COLO829 (cell line): ENCODE measurements at places on chromosomes 1 and 21.
A peak's percentile ranks its signal among the peaks of the same experiment; 100 is the strongest.

DNA sequence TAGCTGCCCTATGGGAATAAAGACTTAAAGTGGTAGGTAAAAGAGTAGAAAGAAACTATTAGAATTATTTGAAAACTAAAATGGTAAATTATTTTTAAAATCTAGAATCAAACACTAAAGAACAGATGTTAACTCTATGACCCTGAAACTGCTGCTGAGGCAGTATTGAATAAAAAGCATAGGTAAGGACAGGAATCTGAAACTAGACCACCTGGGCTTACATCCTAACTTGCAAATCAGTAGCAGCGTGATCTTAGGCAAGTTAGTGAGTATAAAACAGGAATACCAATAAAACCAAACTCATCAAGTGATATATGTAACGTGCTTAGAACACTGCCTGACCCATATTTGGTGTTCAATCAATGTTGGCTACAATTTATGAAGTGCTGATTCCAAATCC is 257.9 kb downstream of the VAV3 start:
- no peak for DNase-seq

GRCh38 chr1:179728271-179728670 is 14.8 kb upstream of the FAM163A start:
- DNase-seq: no peak

DNA sequence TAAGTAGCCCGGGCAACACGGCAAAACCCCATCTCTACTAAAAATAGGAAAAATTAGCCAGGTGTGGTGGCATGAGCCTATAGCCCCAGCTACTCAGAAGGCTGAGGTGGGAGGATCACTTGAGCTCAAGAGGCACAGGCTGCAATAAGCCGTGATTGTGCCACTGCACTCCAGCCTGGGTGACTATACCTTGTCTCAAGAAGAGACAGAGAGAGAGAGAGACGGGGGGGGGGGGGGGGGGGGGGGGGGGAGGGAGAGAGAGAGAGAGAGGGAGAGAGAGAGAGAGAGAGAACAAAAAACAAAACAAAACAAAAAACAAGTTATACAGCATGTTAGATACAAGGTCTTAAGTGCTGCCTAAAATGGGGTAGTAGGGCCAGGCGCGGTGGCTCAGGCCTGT is 77.8 kb upstream of the ZNF281 start:
- no peak for DNase-seq

GRCh38 chr1:181768930-181769280 is 285.6 kb downstream of the CACNA1E start:
- no peak for DNase-seq

DNA sequence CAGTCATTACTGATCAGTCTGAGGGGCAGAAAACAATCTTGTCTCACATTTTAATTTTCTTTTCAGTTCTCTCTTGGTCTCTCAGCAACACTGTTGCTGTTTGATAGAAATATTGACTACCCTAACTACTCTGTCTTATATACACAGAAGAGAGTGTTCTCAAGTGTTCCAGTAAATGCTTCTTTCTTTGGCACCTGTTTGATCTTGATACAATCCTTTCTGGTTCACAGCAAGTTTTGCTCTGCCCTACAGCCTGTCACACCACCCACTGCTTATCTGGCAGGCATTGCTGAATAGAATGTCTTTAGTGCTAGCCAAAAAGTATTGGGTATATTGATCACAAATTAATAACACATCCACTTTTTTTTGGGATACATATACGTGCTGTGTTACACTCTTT is 75.7 kb upstream of the WLS start:
- no peak for DNase-seq

GRCh38 chr1:47351305-47351704 is 17.7 kb downstream of the CMPK1 start:
- DNase-seq: no peak

- DNase-seq: no peak
Observed at GRCh38 chr1:198161718-198162090, 4.9 kb downstream of the NEK7 start.

- no peak for DNase-seq
Observed at GRCh38 chr1:234616644-234617043, 6.7 kb upstream of the IRF2BP2 start.

DNA sequence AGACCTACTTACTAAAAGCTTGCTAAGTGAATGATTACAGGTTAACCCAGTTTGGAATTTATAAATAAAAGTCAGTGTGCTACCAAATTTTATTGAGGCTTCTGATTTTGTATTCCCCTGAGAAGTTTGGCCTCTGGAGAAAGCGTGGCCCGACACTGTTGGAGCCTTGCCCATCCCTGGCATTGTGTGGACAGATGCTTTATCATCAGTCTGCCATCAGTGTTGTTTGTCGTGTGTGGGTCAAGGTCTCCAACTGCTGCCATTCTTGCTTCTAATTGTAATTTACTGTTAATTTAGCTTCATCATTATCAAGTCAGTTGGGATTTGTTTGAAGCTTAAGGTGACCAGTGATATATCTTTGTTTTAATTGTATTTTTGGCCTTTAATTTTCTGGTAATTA is 62.0 kb upstream of the LPGAT1 start:
- DNase-seq: no peak

- DNase-seq: no peak
Observed at GRCh38 chr1:206082831-206083695, 30.1 kb downstream of the RHEX start.

- no peak for DNase-seq
Observed at GRCh38 chr1:154844297-154844681, 25.8 kb downstream of the KCNN3 start.

- no peak for DNase-seq
Observed at GRCh38 chr1:115239426-115239825, 98.6 kb downstream of the NGF start.

DNA sequence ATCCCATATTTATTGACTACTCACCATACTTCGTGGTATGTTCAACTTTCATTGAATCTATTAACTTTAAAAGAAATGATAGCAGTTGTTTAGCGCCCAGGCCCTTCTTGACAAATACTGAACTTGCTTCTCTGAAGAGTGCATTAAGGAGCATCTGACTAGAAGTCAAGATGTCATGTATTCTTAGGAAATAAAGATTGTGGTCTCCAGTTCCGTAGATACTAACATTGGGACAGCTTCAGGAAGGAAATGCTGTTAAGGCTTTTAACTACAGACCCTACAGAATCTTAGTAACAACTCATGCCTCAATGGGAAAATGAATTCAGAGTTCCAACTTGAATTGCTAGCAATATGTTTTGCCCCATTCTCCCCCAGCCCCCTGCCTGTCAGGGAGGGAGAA is 14.8 kb downstream of the LYST start:
- no peak for DNase-seq

- no peak for DNase-seq
Observed at GRCh38 chr1:86146566-86146965, 10.0 kb downstream of the COL24A1 start.

GRCh38 chr1:203558064-203558760 is 64.3 kb downstream of the OPTC start:
- DNase-seq: peak; percentile 77

- no peak for DNase-seq
Observed at GRCh38 chr1:174775621-174776020, 224.1 kb upstream of the CACYBP start.

DNA sequence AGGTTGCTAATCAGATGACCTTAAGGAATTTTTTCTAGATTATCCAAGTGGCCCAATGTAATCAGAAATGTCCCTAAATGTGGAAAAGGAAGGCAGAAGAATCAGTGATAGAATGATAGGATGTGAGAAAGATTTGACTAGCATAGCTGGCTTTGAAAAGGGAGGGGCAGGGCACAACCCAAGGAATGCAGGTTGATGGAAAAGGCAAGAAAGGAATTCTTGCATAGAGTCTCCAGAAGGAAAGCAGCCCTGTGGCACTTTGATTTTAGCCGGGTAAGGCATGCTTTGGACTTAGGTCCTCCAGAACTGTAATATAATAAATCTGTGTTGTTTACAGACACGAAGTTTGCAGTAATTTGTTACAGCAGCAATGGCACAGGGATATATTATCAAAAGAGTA is 375.7 kb upstream of the B3GALT2 start:
- no peak for DNase-seq

- no peak for DNase-seq
Observed at GRCh38 chr1:212959266-212960220, 9.2 kb downstream of the VASH2 start.

DNA sequence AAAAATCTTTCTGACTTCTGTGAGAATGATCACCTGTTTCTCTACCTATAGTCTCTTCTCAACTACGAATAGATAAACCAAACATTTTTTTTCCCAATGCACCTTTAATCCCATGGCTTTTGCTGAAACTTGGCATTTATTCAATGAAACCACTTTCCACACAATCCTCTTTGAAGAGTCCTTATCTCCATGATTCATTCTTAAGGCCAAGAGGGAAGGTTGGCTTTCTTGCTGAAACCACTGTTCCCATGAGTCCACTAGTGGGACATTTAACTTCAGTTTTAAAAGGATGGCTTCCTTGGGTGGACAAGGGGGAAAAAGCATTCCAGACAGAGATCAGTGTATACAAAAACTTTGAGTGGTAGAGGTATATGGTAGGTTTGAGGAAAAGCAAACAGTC is 73.6 kb downstream of the CRB1 start:
- DNase-seq: no peak

DNA sequence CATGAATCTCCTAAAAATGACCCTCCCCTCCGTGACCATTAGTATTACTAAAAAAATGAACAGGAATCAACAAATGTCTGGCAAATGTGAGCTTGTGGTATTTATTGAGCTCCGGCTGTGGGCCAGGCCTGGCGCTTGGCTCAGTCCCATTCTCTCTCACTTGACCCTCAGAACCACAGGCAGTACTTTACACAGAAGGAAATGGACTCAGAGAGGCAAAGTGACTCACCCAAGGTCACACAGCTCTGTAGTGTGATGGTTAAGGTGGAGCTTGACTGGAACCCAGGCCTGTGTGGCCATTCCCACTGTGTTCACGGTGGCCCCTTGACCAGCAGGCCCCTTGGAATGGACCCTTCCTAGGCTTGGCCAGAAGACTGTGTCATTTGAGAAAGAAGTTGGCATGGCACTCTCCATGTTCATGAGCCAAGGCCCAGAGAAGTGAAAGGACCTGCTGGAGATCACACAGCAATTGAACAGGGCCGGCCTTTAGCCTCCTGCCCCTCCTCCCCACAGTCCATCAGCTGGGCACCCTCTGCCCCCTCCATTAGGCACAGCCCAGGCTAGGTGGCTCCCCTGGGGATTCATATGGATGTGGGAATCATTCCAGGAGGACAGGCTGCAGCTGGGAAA is 32.1 kb downstream of the FAM151A start:
- no peak for DNase-seq

- DNase-seq: no peak
Observed at GRCh38 chr1:156414461-156415064, 45.6 kb downstream of the RHBG start.

DNA sequence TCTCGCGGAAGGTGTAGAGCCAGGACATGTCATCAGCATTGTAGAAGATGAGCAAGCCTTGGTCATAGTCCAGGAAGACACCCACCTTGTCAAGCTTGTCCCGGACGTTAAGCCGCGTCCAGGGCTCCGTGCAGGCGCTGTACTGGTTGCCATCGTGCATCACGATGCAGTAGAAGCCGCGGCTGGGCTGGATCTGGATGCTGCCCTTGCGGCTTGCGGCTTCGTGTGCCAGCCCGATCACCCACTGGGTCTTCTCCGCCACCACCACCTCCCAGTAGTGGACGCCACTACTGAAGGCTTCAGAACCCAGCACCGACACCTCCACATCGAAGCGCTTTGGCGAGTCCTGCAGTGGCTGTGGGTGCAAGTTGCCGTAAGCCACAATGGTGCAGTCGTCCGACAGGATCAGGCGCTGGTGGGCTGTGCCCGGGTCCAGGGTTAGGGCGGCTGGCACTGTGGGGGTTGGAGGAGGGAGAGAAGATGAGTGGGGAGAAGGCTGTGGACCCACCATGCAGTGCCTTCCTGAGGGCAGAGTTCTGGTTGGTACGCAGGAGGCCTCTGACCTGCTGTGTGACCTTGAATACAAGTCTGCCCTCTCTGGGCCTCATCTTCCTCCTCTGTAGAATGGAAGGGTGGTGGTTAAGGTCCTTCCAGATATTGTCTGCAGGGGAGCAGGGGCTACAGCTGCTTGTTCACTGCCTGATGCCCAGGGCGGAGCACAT is 34.4 kb downstream of the TRIM62 start:
- DNase-seq: no peak

- DNase-seq: no peak
Observed at GRCh38 chr1:204575221-204576190, 59.3 kb downstream of the MDM4 start.

DNA sequence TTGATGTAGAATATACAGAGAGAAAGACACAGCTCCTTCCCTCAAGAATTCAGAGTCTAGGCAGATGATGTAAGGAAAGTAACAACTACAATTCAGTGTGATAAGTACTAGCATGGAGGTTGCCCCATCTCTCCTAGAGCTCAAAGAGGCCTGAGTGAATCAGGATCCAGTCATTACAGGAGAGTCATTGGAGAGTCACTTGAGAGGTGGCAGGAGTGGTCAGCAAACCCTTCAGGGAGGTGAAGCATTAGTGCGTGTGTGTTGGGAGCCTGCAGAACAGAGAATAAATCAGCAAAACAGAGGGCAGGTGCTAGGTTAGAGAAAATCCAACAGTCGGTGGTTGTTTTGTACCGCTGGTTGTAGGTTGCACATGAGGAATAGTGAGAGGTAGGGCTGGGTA is 46.1 kb downstream of the GRIK1 start:
- no peak for DNase-seq

- no peak for DNase-seq
Observed at GRCh38 chr21:14239281-14239680, 23.3 kb downstream of the RBM11 start.

DNA sequence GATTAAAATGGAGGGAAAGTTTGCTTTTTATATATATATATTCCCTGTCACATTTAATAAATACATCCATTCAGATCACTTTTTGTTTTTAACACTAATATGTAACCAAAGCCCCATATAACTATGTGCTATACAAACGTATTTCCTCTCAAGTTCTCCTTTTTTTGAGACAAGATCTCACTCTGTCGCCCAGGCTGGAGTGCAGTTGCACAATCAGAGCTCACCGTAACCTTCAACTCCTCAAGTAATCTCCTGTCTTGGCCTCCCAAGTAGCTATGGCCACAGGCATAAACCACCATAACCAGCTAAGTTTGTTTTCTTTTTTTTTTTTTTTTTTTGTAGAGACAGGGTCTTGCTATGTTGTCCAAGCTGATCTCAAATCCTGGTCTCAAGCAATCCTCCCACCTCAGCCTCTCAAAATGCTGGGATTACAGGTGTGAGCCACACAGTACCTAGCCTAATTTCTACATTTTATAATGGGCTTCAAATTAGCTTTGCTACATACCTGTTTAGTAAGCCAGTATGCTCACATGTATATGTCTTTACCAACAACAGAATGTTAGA is 120.0 kb downstream of the TGFBR3 start:
- DNase-seq: no peak

DNA sequence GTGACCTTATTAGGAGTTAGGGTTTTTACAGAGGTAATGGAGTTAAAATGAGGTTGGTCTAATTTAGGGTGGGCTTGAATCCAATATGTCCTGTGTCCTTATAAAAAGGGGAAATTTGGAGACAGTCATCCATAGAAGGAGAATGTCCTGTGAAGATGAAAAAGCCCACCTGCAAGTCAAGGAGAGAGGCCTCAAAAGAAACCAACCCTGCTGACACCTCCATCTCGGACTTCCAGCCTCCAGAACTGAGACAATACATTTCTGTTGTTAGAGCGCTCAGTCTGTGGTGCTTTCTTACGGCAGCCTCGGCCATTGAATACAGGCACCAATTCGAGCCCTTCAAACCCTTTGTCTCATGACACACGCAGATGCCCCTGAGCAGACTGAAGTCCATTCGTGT is 43.8 kb downstream of the ACTA1 start:
- DNase-seq: no peak
